ENCODE measurements at places on chromosomes 4 and X.
A peak's percentile ranks its signal among the peaks of the same experiment; 100 is the strongest.

GRCh38 chrX:31604629-31605221 is 532.9 kb upstream of the FTHL17 start:
- no peak for DNase-seq

GRCh38 chr4:112287258-112287989 is 1.7 kb upstream of the TIFA start:
- no peak for DNase-seq

GRCh38 chr4:123476089-123476488 is 79.5 kb downstream of the SPRY1 start:
- no peak for DNase-seq

DNA sequence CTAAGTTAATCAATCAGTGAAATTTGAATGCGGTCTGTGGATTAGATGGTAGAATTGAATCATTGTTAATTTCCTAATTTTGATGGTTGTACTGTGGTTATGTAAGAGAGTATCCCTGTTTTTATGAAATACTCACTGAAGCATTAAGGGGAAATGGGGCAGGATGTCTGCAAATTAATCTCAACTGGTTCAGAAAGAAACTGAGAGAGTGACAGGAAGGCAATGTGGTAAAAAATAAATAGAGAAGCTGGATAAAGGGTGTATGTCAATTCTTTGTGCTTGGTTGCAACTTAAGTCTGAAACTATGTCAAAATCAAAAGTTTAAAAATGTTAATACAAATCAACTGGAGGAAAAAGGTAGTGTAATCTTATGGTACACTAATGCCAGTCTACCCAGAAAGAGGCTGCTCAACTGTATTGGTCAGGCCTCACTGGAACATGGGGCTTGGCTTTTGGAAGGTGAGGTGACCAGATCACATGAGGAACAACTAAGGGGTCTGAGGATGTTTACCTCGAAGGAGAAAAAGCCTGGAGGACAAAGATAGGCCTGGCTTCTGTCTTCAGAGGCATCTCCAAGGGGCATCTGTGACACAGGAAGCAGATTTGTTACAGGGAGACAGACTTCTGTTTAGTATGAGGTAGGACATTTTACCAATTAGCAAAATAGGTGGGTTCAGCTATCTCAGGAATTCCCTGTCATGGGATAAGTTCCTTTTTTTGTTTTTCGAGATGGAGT is 83.1 kb downstream of the DLG3 start:
- no peak for DNase-seq

GRCh38 chrX:70434352-70434866 is 10.2 kb upstream of the DLG3 start:
- peak; percentile 66 for DNase-seq

DNA sequence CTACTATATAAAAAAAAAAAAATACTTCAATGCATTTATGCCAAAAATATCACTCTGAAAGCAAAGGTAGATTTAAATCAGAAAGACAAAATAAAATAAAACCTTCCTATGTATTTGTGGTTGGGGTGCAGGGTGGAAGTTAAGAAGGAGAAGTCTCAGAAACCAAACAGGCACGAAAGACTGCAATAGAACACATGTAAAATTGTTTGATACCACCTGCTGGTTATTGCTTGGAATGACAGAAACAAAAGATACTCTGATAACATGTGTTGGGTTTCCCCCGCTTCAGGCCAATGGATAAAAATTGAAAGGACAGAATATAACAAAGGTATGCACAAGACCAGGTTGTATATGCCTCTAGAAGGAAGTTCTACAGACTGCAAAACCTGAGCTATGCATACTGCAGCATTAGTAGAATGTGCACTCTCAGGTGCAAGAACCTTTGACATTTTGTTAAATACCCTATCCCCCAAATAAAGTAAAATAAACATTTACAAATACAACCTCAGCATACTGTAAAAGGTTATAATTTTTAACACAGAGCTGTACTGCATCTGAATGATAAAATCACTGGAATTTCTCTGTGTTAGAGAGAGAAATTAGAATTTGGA is 118.8 kb downstream of the GABRA2 start:
- DNase-seq, result peak; percentile 4

GRCh38 chr4:37815591-37815990 is 10.9 kb upstream of the PGM2 start:
- DNase-seq, result no peak

DNA sequence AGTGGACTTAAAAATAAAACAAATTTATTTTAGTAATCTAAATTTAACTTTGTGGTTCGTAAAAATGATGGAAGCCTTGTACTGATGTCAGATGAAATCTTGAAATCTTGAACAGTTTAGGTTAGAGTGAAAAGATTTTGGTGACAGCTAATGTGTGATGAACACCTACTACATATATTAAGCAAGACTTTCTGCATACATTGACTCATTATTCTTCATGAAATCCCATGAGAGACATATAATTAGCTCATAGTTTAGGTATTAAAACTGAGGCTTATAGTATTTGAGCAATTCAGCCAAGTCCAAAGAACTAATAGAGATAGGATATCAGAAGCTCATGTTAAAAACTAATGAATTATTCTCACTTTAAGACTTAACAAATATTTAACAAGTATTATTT is 66.9 kb upstream of the PCDH7 start:
- no peak for DNase-seq

Data from suppressor macrophage (primary cell).